Central memory CD4-positive, alpha-beta T cell (primary cell): ENCODE measurements at places on chromosomes 7 and 10.

DNA sequence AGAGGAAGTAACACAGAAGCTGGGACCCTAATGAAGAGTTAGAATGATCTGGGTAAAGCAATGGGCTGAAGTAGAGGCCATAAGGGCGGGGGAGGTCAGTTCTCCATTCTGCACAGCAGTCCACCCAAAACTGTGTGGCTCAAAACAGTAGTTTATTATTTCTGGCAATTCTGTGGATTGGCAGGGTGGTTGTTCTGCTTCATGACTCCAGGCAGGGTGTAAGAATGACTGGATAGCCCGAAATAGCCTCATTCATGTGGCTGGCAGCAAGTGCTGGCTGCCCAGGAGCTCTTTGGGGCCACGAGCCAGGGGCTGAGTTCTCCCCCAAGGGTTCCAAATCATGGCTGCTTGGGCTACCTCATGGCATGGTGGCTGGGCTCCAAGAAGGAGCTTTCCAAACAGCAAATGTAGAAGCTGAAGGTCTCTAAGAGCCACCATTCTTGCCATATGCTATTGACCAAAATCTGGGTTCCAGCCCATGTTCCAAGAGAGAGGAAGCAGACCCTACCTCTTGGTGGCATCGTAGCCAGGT lies 315.1 kb upstream of the C7orf33 start:
- DNase-seq, result no peak

- DNase-seq, result no peak
These were observed 160.7 kb upstream of the PCBD1 start for GRCh38 chr10:71048971-71049615.

GRCh38 chr7:22582863-22583622 lies 83.1 kb upstream of the STEAP1B start:
- no peak for DNase-seq

DNA sequence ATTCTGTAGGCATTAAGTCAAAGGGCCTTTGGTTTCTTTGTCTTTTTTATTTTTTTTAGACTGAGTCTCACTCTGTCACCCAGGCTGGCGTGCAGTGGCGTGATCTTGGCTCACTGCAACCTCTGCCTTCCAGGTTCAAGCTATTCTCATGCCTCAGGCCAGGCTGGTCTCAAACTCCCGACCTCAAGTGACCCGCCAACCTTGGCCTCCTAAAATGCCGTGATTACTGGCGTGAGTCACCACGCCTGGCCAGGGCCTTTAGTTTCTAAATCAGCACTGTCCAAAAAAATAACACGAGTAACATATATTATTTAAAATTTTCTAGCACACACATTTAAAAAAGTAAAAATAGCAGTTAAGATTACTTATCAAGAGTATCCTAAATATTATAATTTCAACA lies 11.1 kb upstream of the ACSL5 start:
- DNase-seq, result no peak

DNA sequence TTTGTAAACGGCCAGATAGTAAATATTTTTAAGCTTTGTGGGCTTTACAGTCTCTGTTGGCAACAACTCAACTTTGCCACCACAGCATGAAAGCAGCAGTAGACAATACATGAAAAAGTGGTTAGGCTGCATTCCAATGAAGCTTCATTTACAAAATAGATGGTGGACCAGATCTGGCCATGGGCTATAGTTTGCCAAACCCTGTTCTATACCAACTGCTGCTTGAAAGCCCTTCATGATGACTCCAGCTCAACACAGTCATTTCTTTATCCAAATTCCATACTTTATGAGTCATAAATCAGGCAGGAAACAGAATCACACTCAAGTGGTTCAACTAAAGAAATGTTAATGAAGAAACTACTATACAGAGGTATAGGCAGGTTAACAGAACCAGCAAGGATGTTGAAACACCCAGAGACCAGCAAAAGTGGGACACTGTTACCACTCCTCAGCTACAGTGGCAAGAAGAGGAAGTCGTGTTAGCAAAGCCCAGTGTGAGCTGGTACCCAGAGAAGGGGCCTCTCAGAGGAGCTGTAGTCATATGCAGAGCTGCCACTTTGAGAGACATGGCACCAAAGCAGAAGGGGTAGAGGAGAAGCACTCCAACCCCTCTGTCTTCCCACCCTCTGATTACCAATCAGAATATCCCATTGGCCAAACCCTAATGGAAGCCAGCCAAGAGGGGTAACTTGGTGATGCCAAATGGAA lies 72.5 kb downstream of the PRLHR start:
- no peak for DNase-seq

DNA sequence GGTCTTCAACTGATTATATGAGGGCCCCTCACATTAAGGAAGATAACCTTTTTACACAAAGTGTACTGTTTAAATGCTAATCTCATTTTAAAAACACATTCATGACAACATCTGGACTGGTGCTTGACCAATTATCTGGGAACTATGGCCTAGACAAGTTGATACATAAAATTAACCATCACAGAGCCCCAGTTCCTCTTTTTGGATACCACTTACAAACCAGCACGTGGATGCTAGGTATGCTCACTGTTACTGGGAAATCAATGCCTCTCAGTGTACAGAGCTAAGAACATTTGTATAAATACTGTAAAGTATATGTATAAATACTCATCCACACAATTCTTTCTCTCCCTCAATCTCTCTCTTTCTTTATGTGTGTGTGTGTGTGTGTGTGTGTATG lies 1217.8 kb upstream of the LRRTM3 start:
- DNase-seq, result no peak

DNA sequence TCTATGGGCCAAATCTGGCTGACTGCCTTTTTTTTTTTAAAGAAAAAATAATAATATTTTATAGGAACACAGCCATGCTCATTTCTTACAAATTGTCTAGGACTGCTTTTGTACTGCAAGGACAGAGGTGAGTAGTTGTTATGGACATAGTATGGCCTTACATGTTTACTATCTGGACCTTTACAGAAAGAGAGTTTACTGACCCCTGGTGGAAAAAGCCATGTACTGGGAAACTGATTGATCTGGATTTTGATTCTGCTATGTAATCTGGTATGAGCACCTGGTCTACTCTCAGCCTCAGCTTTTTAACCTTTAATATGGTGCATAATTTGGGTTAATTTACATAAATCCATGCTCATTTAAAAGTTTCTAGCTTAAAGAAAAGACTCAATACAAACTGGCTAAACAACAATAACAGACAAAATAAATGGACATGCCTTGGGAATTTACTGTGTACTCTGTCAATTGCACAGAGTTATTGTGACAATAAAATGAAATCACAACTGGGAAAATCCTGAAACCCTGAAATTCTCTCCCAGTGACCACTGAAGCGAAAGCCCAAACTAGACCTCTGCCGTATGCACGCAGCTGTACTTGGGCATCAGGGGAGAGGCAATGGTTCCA lies 260.7 kb downstream of the BMPER start:
- DNase-seq, result no peak

GRCh38 chr7:73451780-73452398 lies 18.3 kb downstream of the FZD9 start:
- DNase-seq, result peak; percentile 39

DNA sequence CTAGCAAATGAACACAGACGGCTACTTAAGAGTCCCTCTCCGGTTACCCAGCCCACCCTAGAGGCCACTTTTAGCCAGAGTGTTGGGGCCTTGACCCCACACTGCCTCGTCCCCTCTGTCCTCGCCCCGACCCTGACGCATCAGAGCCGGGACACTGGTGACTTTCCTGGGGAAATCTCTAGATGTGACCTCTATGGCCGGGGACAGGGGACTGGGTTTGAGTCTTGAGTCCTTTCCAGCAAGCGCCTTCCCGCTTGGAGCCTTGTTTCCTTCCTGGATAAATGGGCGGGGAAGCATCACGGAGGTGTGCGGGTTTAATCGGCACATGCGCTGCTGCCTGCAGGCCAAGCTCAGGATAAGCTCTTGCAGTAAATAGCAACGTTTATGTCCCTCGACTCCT lies 40.7 kb downstream of the NPTX2 start:
- no peak for DNase-seq

- DNase-seq, result no peak
These were observed 80.8 kb downstream of the TMEM106B start for GRCh38 chr7:12291870-12292269.

GRCh38 chr10:93548376-93549071 lies 17.9 kb upstream of the FFAR4 start:
- DNase-seq, result no peak

DNA sequence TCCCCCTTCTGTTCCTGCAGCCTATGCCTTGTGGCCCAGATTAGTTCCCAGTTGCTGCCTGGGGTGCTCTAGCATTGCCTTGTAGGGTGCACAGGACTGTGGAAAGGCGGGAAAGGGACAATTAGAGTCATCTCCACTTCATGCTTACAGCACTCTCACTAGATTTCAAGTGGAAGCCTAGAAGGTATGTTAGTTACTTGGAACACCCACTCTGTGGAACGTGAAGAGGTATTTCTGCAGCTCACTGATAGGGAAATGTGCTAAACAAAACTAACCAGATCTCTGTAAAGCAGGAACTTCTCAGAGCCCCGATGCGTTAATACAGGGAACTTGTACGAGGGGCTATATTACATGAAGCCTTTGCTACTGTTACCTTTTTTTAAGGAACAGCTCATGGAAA lies 19.4 kb downstream of the STMP1 start:
- DNase-seq, result no peak

GRCh38 chr7:11620406-11621253 lies 211.4 kb downstream of the THSD7A start:
- no peak for DNase-seq

DNA sequence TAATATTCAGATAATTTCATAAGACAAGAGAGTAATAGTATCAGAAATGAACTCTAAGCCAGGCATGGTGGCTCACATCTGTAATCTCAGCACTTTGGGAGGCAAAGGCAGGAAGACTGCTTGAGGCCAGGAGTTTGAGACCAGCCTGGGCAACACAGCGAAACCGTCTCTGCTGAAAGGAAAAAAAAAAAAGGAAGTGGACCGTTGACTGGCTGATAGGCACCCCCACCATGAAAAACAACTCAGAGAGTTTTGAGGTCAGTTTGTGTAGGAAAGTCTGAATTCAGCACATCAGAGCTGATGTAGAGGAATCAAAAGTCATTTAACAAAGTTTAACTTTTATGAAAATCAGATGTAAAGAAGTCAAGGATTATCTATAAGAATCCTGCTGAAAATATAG lies 63.2 kb upstream of the AMPH start:
- DNase-seq, result no peak

DNA sequence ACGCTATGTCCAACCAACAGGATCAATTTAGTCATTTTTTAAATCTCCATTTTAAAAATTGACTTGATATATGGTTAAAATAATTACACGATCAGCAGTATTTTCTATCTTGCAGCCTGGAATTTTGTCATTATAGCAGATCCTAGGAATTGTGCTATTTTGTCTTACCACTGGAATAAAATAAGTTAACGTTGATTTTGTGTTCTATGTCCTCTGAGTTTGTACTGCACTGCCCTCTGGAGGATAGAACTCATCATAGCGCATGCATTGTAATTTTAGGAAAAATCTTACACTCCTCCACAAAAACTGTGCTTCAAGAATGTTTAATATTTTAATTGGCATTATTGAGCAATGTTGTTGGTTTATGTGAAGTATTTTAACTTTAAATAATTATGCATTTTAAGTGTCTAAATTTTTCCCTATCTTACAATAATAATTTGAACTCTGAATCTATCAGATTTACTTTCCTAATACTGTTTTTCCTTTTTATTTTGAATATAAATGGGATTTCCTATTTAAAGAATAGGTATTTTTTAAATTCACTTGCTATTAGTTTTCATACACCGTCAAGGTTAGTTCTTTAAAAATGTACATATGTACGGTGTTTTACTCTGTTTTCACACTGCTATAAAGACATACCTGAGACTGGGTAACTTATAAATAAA lies 220.1 kb downstream of the PPP1R3A start:
- DNase-seq, result no peak

DNA sequence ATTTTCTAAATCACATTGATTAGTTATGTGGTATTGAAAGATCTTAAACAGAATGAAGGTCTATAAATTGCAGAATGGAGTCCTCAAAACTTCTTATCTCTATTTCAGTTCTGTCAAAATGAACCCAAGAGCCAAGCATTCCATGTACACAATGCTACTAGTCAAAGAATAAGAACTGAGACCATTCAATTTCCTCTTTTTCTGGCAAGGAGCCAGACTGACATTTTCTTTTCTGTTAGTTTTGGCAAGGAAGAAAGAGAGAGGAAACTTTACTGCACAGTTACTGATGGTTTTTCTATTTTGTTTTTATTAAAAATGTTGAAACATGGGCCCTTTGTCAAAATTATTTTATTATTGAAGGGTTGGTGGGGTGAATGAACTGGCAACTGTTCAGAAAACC lies 181.8 kb upstream of the FERD3L start:
- no peak for DNase-seq

- no peak for DNase-seq
These were observed 108.7 kb downstream of the DOCK4 start for GRCh38 chr7:112097524-112097923.

- no peak for DNase-seq
These were observed 12.4 kb downstream of the RBM33 start for GRCh38 chr7:155656891-155657290.

GRCh38 chr7:108375668-108376067 lies 80.6 kb downstream of the NRCAM start:
- DNase-seq, result no peak

DNA sequence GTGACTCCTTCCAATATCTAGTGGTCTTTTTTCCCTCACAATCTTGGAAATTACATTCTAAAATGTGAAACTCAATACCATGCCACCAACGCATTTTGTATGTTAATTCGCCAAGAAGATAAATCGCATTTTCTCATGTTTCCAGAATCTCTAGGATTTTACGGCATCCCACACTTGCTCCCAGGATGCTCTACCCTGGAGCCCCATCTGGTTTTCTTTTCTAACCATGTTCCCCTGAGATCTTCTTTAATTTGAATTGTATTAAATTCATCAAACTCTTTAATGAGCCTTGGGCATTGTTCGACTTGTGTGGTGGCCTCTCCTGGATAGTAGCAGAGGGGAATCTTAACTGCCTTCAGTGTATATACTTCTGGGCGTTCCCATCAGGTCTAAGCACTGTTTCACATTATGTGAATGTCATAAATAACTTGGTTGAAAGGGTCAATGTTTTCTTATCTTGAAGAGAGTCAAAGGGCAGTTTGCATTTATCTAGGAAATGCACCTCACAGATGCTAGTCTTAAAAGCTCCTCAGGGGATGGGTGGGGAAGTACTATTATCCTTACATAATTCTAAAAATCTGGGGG lies 169.1 kb upstream of the MEOX2 start:
- no peak for DNase-seq

GRCh38 chr10:94103801-94104221 lies 110.1 kb downstream of the PLCE1 start:
- DNase-seq, result no peak

DNA sequence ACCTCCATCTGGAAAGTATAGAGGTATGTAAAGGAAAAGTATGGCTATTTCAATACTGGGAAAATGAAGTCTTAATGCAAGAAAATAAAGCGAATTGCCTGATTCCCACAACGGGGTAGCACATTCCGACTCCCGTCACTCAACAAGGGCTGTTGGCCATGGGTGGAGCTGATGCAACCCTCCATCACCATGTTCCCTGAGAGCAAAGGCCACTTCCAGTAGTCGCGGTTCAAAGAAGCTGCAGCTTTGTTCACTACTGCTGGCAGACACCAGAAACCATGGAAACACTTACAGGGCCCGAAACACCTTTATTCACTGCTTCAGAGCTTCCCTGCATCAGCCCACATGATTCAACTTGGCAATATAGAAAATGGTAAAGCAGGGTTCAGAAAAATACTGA lies 44.0 kb downstream of the TMEM26 start:
- no peak for DNase-seq

GRCh38 chr7:108598153-108598552 lies 28.5 kb downstream of the DNAJB9 start:
- DNase-seq, result no peak
